ENCODE measurements at places on chromosomes 4 and X. TPM values are rescaled to one million over a fixed set of nuclear protein-coding genes. Genes with fewer than 3 reads are reported as not detected.

TLR1 gene
- total RNA-seq = 0.41 TPM

- peaks cover 11% of the 10 kb centered on the region for H3K36me3 ChIP-seq
- no peaks in the 10 kb centered on the region for H3K27me3 ChIP-seq
- H3K27ac ChIP-seq = no peak overlapping the region
- DNase-seq = no peak
- H3K4me1 ChIP-seq = peaks cover 47% of the 10 kb centered on the region
Observed at GRCh38 chr4:88012647-88013046, 5.2 kb downstream of the PKD2 start.

BTK gene
- not detected for total RNA-seq

DNA sequence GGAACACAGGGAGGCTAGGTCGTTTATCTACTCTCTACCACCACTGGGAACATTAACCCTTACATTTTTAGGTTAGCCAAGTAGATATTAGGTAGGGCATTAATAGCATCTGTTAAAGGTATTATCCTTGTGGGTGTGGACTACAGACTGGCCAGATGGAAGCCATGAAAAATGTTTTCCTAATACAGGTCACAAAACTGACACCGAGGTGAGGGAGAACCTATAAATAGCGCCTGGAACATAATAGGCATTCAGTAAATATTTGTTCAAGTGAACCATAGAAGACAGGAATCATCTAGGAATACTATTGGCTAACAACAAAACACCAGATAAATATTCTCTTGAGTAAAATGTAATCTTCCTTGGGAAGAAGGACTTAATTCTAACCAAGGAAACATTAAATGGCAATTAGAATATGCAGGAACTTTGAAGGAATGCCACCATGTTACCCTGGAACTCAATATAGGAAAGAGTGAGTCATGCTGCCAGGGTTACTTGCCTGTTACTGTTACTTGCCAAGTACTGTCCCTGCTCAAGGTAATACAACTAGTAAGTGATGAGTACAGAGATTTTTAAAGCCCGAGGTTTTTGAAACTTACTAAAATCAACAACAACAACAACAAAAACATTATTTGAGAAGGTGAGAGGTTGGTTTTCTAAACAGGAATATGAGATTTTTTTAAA, 79.0 kb downstream of the SOX3 start:
- no peaks in the 10 kb centered on the region for H3K36me3 ChIP-seq
- H3K27me3 ChIP-seq = no peaks in the 10 kb centered on the region
- H3K4me3 ChIP-seq = no peak overlapping the region
- no peaks in the 10 kb centered on the region for H3K4me1 ChIP-seq

DNA sequence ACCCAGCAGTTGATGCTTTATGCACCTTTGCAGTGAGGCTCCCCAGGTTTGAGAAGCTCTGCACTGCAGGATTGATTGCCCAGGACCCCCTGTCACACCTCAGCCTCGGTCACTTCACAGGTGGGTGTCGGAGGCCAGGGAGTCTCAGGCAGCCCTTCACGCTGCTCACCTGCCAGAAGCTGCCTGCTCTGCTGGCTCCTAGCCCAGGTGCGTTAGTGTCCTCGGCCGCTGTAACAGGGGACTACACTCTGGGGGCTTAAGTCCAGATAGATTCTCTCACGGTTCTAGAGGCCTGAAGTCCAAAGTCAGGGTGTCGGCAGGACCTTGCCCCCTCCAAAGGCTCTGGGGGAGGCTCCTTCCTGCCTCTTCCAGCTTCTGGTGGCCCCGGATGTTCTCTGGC, 79.9 kb downstream of the CPZ start:
- no peak overlapping the region for H3K27ac ChIP-seq
- H3K4me1 ChIP-seq = no peaks in the 10 kb centered on the region
- no peak overlapping the region for H3K4me3 ChIP-seq
- DNase-seq = no peak
- H3K36me3 ChIP-seq = no peaks in the 10 kb centered on the region

DNA sequence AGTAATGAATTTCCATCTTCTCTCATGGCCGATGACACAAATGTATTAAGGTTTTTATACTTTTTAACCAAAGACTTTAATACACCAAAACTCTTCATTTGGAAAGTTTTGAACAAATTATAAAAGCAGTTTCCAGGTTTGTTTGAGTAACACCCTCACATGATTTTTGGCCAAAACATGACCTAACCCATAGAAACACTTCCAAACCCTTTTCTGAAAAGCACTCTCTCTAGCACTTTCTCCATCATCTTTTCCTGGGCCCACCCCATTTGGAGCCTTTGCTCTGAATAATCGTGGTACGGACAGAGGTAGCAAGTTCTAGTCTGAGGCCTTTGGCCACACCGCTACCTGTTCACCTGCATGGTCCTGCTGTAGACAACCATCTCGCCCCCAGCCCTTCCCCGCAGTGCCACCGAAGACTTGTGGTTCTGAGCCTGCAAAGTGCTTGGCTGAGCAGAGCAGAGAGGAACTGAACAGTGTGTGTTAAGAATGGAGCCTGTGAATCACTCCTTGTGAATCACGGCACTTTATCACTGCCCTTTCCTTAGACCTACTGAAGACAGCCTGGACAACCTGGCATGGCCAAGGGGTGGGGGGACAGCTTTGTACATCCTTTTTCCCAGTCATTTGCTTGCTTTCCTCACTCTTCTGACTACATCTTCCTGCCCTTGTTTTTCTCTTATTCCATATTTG, 181.8 kb downstream of the PTTG2 start:
- no peak overlapping the region for H3K27ac ChIP-seq
- H3K36me3 ChIP-seq = no peaks in the 10 kb centered on the region
- DNase-seq = no peak
- H3K4me1 ChIP-seq = peaks cover 19% of the 10 kb centered on the region
- H3K4me3 ChIP-seq = no peak overlapping the region

EGFL6 gene
- total RNA-seq = not detected

DNA sequence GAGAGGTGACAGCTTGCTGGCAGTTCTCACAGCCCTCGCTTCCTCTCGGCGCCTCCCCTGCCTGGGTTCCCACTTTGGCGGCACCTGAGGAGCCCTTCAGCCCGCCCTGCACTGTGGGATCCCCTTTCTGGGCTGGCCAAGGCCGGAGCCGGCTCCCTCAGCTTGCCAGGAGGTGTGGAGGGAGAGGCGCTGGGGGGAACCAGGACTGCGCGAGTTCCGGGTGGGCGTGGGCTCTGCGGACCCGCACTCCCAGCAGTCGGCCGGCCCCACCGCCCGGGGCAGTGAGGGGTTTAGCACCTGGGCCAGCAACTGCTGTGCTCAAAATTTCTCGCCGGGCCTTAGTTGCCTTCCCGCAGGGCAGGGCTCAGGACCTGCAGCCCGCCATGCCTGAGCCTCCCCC, 47.0 kb upstream of the PTPN13 start:
- no peak overlapping the region for H3K4me3 ChIP-seq
- no peak overlapping the region for H3K27ac ChIP-seq
- no peaks in the 10 kb centered on the region for H3K27me3 ChIP-seq

DNA sequence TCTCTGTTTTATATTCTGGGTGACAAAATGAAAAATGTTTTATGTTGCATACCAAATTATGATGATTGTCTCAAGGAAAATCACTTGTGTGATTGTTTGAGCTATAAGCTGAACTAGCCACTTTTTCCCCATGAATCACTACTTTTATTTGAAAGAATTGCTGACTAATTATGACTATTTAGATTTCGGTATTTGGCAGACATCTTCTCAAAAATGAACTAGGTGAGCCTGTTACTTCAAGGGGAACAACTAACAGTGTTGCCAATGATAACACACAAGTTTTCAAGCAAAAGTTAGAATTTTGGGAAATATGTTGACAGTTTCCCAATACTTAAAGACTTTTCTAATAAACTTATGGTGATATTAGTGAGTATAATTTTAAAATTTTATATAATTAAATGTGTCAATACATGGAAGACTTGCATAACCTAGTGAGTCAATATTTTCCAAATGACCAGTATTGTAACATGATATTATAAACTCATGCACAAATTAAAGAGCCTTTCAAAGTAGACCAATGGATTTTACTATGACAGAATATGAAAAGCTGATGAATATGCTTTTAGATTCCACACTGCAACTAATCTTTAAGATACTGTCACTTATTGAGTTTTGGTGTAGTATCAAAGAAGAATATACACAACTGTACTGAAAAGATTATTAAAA, 187.7 kb upstream of the GATB start:
- no peak overlapping the region for H3K4me3 ChIP-seq
- H3K4me1 ChIP-seq = no peaks in the 10 kb centered on the region
- no peak for DNase-seq
- H3K27me3 ChIP-seq = no peaks in the 10 kb centered on the region
- H3K27ac ChIP-seq = no peak overlapping the region
- no peaks in the 10 kb centered on the region for H3K36me3 ChIP-seq

GRCh38 chr4:155568641-155569220, 97.9 kb upstream of the GUCY1A1 start:
- H3K27ac ChIP-seq = no peak overlapping the region
- H3K4me1 ChIP-seq = no peaks in the 10 kb centered on the region
- no peak overlapping the region for H3K4me3 ChIP-seq
- H3K27me3 ChIP-seq = no peaks in the 10 kb centered on the region

DNA sequence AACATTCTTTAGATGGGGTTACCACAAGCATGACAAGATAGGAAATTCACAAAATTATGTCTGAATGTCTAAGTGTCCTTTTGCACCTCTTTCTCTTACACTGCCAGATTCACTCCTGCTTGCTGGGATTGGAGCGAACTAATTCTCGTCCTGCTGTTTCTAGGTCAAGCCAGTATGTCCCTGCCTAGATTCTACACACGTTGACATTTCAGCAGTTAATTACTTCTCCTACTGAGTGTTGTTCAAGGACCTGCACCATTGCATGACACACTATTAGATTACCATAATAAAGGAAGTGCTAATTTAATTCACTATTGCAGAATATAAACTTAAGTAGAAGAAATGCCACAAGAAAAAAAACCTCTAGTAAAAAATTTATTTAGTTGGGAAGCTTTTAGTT, 1911.7 kb downstream of the PCDH7 start:
- H3K27ac ChIP-seq = no peak overlapping the region
- H3K4me3 ChIP-seq = no peak overlapping the region
- DNase-seq = no peak
- H3K27me3 ChIP-seq = no peaks in the 10 kb centered on the region
- no peaks in the 10 kb centered on the region for H3K4me1 ChIP-seq
- no peaks in the 10 kb centered on the region for H3K36me3 ChIP-seq

MAPK10 gene
- total RNA-seq = 18.6 TPM

GRCh38 chrX:38452603-38453002, 100.2 kb downstream of the OTC start:
- H3K36me3 ChIP-seq = no peaks in the 10 kb centered on the region
- no peak overlapping the region for H3K4me3 ChIP-seq
- H3K4me1 ChIP-seq = no peaks in the 10 kb centered on the region
- no peaks in the 10 kb centered on the region for H3K27me3 ChIP-seq
- DNase-seq = no peak

- H3K4me1 ChIP-seq = peaks cover 19% of the 10 kb centered on the region
- peaks cover 6% of the 10 kb centered on the region for H3K36me3 ChIP-seq
- no peak within 1 kb of the TSS for H3K27ac ChIP-seq
- H3K4me3 ChIP-seq = peak within 1 kb of the TSS; percentile 55
- H3K27me3 ChIP-seq = no peaks in the 10 kb centered on the region
Observed at GRCh38 chrX:49186125-49187027, at the start of gene PRICKLE3. PRICKLE3 (minus strand) TSS chrX:49186373; CDS start chrX:49186297, 76 bp downstream.

- DNase-seq = no peak
- no peaks in the 10 kb centered on the region for H3K4me1 ChIP-seq
- H3K36me3 ChIP-seq = peaks cover 38% of the 10 kb centered on the region
- no peak overlapping the region for H3K4me3 ChIP-seq
Observed at GRCh38 chr4:182881914-182882313, 35.3 kb downstream of the DCTD start.

DNA sequence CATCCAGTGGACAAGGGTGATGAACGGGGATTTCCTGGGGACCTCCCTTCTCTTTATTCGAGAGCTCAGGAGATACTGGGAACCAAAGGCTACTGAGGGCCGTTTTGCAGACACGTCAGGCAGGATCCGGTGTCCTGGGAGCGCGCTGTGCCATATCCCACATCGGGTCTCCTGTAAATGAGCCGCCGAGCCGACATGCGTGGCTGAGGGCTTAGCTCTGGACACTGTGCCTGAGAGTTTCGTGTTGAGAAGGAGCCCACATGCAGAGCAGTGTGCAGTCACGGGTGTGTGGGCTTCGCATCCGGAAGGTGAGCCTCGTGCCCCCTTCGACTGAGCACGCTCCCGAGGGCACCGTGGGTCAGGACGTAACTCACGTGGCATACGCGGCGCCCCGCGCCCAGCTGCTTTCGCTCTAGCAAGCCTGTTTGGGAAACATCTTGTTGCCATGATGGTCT, 28.5 kb upstream of the HGFAC start:
- no peak overlapping the region for H3K4me3 ChIP-seq
- H3K36me3 ChIP-seq = peaks cover 40% of the 10 kb centered on the region
- no peak for DNase-seq
- H3K4me1 ChIP-seq = no peaks in the 10 kb centered on the region
- H3K27ac ChIP-seq = no peak overlapping the region

GRCh38 chr4:177986236-177986635, 544.0 kb upstream of the AGA start:
- H3K27ac ChIP-seq = no peak overlapping the region
- no peaks in the 10 kb centered on the region for H3K27me3 ChIP-seq
- H3K4me3 ChIP-seq = no peak overlapping the region
- no peaks in the 10 kb centered on the region for H3K4me1 ChIP-seq
- DNase-seq = no peak

GRCh38 chr4:68451246-68452211, 4.3 kb downstream of the TMPRSS11E start:
- no peak overlapping the region for H3K27ac ChIP-seq
- no peak for DNase-seq
- H3K36me3 ChIP-seq = no peaks in the 10 kb centered on the region
- peaks cover 7% of the 10 kb centered on the region for H3K27me3 ChIP-seq

- DNase-seq = no peak
- H3K36me3 ChIP-seq = no peaks in the 10 kb centered on the region
- H3K27me3 ChIP-seq = no peaks in the 10 kb centered on the region
- H3K4me1 ChIP-seq = no peaks in the 10 kb centered on the region
- no peak overlapping the region for H3K4me3 ChIP-seq
Observed at GRCh38 chr4:150722908-150723362, 141.0 kb downstream of the MAB21L2 start.

DNA sequence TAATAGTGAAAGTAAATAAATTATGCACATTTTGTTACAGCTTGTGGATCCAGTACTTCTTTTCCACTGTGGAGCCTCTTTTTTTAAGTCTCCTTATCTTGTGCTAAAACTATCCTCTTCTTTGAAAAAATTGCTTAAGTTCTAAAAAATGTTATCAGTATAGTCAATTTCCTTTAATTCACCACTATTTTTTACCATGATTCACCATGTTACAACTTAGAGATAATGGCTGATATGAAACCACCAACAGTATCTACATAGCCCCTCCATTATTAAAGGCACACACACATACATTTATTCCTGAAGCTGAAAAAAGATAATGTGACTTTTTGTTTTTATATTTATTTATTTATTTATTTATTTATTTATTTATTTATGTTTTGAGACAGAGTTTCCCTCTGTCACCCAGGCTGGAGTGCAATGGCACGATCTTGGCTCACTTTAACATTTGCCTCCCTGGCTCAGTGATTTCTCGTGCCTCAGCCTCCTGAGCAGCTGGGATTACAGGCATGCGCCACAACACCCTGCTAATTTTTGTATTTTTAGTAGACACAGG, 243.2 kb downstream of the SPOCK3 start:
- no peaks in the 10 kb centered on the region for H3K4me1 ChIP-seq
- no peak for DNase-seq
- no peak overlapping the region for H3K4me3 ChIP-seq
- no peaks in the 10 kb centered on the region for H3K27me3 ChIP-seq

All from SJSA1 (cell line).